ENCODE measurements at places on chromosomes 7 and 10.

DNA sequence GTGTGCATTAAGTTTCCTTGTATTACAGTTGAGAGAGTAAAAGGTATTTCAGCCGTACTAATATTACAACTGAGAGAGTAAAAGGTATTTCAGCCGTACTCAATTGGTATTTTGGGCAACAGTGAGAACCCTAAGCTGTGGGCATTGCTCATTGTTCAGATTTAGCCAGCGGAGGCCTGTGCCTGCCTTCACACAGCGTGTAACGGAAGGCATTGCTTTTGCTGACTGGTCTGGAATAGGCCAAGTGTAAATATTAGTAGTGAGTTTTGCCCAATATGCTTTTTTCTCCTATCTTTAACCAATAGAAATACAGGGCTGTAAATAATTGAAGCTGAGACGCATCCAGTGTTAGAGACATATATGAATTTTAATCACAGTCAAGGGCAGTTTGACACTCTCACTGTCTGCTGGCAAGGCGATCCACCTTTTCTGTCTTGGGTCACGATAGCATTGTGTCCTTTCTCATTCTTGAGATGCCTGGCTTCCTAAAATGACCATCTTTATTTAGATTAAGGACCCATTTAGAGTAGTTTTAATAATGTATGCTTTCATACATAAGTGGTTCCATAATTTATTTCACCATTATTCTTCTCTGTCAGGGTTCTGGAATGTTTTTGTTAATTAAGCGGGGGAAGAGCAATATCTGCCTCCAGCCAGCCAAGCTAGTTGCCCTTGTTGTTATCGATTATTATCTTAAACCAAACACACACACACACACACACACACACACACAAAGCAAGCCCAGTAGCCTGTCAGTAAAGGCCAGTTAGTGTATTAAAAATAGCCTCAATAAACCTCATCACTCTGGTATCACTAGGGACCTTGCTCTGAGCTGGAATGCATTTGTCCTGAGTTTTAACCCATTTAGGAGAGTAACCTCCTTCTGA is 130.7 kb downstream of the CELF2 start:
- no peak for DNase-seq

DNA sequence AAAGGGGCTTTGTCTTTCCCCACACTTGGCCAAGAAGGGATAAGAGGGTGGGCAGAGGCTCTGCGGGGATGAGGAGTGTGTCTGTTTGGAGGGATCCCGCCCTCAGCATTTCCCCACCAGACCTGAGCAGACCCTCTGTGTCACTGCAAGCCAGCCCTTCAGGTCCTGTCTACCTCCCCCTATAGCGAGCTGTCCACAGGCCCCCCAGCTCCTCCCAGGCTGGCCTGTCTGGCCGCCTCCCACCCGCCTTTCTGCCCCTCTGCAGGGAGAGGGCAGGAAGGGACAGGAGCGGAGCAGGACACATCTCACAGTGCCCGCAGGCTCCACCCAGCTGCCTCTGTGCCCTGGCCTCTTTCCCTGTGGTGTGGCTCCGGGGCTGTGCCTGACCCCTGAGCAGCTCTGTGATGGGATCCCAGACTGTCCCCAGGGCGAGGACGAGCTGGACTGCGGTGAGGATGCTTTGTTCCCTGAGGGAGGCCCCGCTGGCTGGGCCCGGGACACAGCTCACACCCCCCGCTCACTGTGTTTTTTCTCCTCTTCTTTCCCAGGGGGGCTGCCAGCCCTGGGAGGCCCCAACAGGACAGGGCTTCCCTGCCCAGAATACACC is 17.5 kb upstream of the ZNF467 start:
- DNase-seq: no peak

DNA sequence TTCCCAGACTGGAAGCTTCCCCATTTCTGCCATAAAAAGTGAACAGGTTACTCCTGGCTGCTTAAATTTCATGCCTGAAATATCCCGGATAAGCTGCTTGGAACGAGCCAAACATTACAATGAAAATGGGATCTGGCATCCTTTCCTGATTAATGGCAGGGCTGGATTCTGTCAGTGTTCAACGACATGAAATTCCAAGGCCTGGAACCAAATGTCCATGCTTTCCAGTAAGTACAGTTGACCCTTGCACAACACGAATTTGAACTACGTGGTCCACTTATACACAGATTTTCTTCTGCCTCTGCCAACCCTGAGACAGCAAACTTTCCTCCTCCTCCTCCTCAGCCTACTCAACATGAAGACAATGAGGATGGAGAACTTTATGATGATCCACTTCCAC is 65.4 kb downstream of the SGMS1 start:
- no peak for DNase-seq

GRCh38 chr10:3774814-3775695 is 10.0 kb downstream of the KLF6 start:
- no peak for DNase-seq

DNA sequence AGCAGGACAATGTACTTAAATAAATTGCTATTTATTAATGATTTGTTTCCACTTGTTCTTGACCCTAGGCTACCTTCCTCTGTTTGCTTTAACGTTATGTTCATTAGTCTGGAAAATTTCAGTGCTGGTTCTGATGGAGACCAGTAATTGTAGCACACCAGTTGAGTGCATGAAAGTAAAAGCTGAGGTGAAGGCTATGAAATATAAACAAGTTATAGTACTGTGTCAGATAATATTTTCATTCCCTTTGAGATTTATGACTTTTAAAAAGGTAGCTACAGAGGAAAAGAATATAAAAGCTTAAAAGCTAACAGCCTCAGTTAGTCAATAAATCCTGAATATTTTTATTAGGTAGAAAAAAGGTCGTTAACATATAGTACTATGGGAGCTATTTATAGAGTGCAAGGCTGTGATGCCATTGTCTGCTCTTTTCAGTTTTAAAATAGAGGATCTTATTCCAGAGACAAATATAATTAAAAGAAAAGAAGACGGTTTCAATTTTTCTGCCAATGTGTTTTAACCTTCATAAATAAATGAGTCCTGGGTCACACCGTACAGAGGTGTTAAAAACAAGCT is 351.8 kb upstream of the ETV1 start:
- no peak for DNase-seq

DNA sequence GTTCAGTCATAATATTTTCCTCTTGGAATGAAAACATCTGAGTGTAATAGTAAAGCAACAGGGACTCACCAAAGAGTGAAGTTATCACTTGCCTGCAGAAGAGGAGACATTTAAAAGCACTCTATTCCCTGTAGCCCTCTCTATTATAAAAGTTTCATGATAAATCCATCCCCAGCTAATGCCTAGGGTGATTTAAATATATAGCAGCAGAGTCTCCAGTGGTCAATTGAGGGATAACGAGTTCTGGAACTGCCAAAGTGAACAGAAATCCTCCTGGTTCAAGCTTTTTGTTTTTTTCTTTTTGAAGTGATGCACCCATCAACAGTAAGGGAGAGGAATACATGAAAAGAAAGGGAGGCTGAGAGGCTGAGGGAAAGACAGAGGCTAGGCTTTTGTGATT is 87.3 kb downstream of the EVX1 start:
- no peak for DNase-seq

DNA sequence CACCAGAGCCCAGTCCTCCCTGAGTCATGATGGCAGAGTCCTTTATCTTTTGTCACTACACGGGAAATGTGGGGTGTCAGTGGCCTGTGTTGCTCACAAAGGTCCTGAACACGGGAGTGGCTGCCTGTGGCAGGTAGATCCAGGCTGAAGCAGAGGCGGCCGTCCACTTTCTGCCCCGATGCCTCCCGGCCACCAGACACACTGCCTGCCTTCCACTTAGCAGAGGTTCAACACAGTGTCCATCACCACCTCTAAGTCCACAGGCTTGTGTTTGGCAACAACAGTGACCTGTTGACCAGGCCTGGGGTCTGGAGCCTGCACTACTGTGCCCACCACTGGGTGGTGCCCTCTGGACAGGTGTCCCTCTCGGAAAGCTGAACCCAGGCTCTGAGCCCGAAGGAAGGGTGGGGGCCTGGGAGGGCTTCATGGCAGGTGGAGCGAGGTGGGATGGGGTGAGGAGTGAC is 49.9 kb upstream of the CAMK2B start:
- no peak for DNase-seq

- no peak for DNase-seq
Measured at GRCh38 chr7:69217516-69218350, 380.5 kb upstream of the AUTS2 start.

- no peak for DNase-seq
Measured at GRCh38 chr7:158751751-158752150, 47.1 kb upstream of the NCAPG2 start.
